ENCODE measurements at places on chromosomes 4 and X. TPM values are rescaled to one million over a fixed set of nuclear protein-coding genes. Genes with fewer than 3 reads are reported as not detected.

DNA sequence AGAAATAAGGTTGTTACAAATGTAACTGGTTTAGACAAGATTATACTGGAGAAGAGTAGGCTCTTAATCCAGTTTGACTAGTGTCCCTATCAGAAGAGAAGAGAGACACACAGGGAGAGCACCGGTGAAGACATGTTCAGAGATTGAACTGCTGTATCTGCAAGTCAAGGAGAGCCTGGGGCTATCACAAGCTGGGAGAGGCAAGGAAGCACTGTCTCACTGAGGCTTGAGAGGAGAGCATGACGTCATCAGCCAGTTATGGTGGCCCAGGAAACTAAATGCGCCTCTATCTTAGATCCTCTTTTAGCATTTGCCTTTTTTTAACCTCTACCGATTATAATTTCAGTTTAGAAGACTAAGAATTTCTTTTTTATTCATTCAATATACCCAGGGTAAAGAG lies 583.4 kb downstream of the TRAM1L1 start:
- DNase-seq, result no peak

GRCh38 chr4:81814987-81815541 lies 343.4 kb upstream of the RASGEF1B start:
- no peak for DNase-seq

TLR6 gene
- total RNA-seq, result 2.3 TPM

- DNase-seq, result peak; percentile 39
Observed at GRCh38 chr4:86223472-86223871, 136.4 kb downstream of the MAPK10 start.

TLR10 gene
- not detected for total RNA-seq

GRCh38 chr4:52869196-52869595 lies 7.1 kb downstream of the RASL11B start:
- DNase-seq, result peak; percentile 75

- DNase-seq, result peak; percentile 87
Observed at GRCh38 chr4:80006935-80007744, 65.9 kb downstream of the ANTXR2 start.

DNA sequence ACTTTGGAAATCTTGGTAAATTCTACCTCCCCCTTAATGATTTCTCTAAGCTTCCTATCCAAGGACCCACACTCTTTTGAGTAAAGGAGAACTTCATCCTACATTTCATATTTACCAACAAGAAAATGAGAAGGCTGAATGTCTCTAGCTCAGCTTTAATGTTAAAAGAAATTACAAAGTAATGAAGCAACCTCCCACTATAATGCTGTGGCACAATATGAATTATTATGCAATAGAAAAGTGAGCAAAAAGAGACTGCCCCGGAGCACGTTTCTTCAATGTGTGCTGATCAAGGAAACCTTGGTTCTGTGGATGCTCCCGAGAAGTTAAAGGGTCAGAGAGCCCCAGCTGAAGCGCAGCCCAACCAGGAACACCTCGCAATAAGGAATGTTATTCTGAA lies 9.1 kb upstream of the TBC1D1 start:
- no peak for DNase-seq

GRCh38 chr4:77804471-77804870 lies 14.7 kb downstream of the CNOT6L start:
- peak; percentile 26 for DNase-seq

HSFX2 gene
- not detected for total RNA-seq

GRCh38 chr4:169934794-169935429 lies 91.3 kb downstream of the MFAP3L start:
- no peak for DNase-seq

GRCh38 chrX:14051416-14051815 lies 21.7 kb upstream of the GEMIN8 start:
- DNase-seq, result no peak

- DNase-seq, result no peak
Observed at GRCh38 chr4:94746746-94747145, 11.0 kb upstream of the BMPR1B start.

PDE5A gene
- 109 TPM for total RNA-seq

LIAS gene
- 6.9 TPM for total RNA-seq

- DNase-seq, result no peak
Observed at GRCh38 chr4:152734699-152735050, 44.9 kb downstream of the TIGD4 start.

- DNase-seq, result no peak
Observed at GRCh38 chr4:177680308-177680707, 238.1 kb upstream of the AGA start.

- no peak for DNase-seq
Observed at GRCh38 chr4:182085051-182085480, 158.1 kb upstream of the TENM3 start.

DNA sequence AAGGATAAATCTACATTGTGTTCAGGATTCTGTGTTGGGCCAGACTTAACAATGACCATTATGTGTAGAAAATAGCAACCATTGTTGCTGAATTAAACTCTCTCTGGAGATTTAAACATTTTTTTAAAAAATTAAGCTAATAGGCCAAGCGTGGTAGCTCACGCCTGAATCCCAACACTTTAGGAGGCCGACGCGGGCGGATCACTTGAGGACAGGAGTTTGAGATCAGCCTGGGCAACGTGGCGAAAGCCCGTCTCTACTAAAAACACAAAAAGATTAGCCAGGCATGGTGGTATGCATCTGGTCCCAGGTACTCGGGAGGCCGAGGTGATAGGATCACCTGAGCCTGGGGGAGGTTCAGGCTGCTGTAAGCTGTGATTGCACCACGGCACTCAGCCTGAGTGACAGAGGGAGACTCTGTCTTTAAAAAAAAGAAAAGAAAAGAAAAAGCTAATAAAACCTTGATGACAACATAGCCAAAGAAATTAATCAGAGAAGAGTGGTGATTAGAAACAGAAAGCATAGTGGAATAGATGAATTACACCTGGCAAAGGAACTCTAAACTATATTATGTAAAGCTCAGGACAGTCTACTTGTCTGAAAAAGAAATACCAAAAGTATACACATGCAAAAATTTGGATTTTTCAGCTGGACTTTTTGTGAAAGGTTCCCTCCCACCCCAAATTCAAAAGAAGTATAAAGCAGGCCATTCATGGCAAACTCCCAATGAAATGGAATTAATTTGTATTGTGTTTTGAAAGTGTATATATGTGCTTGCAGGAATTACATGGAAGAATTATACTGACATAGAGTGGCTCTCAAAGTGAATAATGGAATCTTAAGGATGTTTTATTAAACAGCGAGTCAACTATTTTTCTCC lies 21.9 kb downstream of the PLS3 start:
- no peak for DNase-seq

DNA sequence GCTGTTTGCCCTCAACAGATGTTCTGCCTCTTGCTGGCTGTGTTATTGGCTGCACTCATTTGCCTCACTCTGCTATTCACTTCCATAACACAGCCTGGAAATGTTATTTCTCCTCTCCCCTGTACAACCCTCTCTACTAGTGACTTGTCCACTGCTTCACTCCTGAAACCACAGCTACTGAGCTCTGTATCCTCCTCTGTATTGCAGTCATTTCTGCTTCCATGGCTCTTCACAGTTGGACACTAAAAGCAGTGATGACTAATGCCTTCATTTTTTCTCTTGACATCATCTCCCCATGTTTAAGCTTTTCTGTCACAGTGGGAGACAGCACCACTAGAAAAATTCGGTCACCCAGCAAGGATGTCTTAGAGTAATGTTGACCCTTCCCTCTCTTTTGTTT lies 123.0 kb upstream of the PPP1R2C start:
- peak; percentile 14 for DNase-seq
